ENCODE measurements at places on chromosomes 5 and 9. TPM values are rescaled to one million over a fixed set of nuclear protein-coding genes. Genes with fewer than 3 reads are reported as not detected.
A peak's percentile ranks its signal among the peaks of the same experiment; 100 is the strongest.

DNA sequence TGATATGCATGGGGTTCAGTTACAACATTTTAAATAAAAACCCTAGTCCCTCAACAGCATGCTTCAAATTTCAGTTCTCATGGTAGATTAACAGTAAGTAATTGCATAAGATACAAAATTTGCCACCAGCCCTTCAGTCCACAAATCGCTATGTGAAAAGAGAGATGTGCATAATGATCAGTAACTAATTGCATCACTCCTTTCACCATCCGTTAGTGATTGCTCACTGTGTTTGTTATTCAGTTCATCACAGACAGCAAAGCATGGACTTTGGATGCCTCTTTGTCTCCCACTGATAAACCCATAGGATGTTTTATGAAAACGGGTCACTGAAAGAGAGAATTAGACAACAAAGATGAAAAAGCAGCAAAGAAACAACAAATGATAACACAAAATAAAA lies 103.2 kb downstream of the MCTP1 start:
- no peak for DNase-seq

DNA sequence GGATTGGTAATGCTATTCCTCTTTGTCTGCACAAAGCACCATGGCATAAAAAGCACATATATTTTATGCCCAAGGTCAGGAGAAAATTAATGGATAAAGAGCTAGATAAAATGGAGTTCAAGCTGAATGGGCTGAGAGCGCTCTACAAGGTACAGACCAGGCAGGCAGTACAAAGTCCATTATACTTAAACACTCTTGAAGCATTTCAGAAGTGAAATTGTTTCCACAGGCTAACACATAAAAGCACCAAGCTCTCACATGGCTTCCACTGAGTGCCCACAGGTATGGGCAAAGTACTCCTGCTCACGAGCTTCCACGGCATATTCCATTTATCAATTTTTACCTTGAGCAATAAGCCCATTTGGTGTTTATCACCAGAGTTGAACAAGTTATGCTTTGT lies 771.2 kb upstream of the DMAC1 start:
- no peak for DNase-seq

- peak; percentile 19 for DNase-seq
These were observed 14.6 kb upstream of the TNIP1 start for GRCh38 chr5:151095341-151096000.

DNA sequence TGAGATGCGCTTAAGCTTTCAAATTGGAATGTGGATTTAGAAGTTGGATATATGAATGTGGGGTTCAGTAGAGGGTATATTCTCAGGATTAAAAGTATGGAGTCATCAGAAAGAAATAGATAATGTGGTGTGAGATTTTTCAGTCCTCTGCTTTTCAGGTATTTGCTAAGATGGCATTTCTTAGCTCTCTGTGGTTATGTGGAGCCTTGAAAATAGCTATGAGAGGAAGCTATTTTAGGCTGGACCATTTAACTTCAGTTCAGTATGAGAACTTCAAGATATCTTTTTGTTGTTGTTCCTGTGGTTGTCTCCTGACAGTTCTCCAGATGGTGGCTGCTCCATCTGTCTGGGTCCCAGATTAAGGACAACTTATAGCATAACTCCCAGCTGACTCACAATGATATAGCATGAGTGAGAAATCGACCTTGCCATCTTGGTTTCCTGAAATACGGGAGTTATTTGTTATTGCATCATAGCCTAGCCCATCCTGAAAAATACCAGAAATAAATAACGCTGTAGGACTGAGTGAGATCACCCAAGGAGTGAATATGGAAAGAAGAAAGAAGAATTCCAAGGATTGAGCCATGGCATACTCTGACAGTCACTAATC lies 461.5 kb downstream of the ANXA1 start:
- DNase-seq, result no peak

DNA sequence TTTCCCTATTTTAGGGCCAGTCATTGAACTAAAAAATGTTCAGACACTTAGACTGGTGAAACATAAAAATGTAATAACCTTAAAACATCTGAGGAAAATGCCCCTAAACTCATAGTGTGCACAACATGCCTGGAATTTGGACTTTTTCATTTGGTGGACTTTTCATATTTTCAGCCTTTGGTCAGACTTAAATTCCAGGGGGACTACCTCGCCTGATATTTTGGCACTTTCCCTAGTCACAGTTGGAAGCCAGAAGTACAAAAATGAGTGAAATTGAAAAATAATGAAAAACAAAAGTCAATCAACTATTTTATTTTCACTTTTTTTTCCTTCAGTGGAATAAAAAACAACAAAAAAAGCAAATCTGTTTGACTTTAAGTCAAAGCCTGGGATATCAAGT lies 256.2 kb downstream of the ACTL7B start:
- peak; percentile 17 for DNase-seq

DNA sequence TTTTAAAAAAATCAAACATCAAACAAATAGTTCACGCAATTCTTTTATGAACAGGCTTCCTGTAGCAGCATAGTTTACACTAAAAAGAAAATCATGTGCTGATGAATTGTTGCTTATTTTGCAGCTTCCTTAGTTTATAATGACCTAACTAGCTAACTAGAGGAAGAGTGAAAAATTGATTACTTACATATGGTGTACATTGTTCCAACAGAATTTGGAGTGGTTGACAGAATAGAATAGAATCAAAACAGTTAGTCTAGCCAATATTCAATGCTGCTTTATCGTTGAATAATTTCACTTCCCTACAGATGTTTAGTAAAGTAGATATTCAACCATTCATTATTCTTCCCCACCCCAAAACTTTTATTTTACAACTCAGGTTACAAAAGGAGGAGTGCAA lies 4.2 kb downstream of the NMUR2 start:
- DNase-seq, result no peak

- DNase-seq, result peak; percentile 51
These were observed 147.2 kb upstream of the LHFPL2 start for GRCh38 chr5:78795757-78796156.

DNA sequence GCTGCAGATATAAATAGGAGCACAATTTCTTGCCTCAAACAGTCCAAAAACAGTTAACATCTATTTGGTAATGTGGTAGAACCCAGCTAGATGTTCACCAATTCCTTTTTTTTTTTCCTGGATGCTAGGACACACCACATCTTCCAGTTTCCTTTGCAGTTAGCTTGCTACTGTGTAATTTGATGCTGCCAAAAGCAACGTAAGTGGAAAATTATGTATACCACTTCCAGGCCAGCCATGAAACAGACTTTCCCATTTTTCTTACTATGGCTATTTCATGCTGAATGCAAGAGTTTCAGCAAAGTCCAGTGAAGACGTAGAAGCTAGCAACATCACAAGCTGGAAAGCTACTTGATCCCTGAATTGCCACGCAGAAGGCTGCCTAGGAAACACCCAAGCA lies 667.2 kb downstream of the TLE1 start:
- no peak for DNase-seq

The TSSK1B gene
- not detected for total RNA-seq

DNA sequence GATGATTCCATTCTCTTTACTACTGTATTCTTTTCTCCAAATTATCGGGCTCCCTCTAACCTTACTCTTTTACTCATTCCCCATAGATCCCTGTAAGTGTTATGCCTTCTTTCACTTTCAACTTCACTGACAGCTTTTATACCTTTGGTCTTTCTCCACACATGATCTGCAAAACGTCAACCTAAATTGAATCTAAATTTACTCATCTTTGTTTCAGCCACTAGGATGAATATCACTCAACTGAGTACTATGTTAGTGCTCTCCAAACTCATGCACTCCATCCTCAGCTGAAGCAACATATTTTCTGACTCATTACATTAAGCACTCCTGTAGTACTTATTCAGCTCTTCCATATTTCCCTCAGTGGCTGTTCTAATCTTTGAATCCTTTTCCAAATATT lies 133.4 kb downstream of the ADAMTS19 start:
- no peak for DNase-seq

The PDGFRB gene
- total RNA-seq, result 205 TPM

GRCh38 chr5:65125591-65126541 lies 355.9 kb downstream of the ADAMTS6 start:
- DNase-seq, result peak; percentile 74

The SPINK13 gene
- not detected for total RNA-seq

- DNase-seq, result no peak
These were observed 19.0 kb upstream of the OR13F1 start for GRCh38 chr9:104485014-104485413.

- DNase-seq, result no peak
These were observed 60.8 kb downstream of the TTC39B start for GRCh38 chr9:15246243-15246642.

The MYMK gene
- not detected for total RNA-seq

The ABO gene
- not detected for total RNA-seq

DNA sequence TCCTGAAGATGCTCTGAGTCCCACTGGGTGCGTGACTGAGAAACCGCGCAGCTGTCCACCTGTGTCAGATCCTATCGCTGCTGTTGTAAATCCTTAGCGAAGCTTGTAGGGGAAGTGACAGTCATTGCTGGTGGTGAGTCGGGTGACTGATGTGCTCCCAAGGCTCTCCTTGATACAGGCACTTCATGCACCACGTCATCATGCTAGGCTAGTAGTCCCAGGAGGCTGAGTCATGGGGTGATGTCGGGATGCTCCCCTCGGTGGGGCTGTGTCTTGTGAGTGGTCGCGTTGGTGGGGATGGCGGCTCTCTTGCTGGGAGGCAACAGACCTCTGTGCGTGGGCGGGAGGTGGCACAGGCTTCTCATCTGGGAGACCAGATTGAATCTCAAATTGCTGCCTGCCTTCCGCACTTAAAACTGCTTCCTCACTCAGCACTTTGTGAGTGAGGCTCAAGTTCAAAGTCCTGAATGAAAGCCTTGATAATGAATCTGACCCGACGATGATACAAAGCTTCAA lies 84.7 kb downstream of the CSNK1A1 start:
- DNase-seq, result peak; percentile 95

- peak; percentile 24 for DNase-seq
These were observed 142.6 kb downstream of the SAXO1 start for GRCh38 chr9:18890372-18890771.

GRCh38 chr9:16119261-16120230 lies 566.7 kb downstream of the CCDC171 start:
- DNase-seq, result no peak

The SH3RF2 gene
- not detected for total RNA-seq

The PFN3 gene
- not detected for total RNA-seq

The EPB41L4B gene
- 1.0 TPM for total RNA-seq

- no peak for DNase-seq
These were observed 391.8 kb upstream of the CD180 start for GRCh38 chr5:67588389-67588788.

The ZNF883 gene
- 6.6 TPM for total RNA-seq

DNA sequence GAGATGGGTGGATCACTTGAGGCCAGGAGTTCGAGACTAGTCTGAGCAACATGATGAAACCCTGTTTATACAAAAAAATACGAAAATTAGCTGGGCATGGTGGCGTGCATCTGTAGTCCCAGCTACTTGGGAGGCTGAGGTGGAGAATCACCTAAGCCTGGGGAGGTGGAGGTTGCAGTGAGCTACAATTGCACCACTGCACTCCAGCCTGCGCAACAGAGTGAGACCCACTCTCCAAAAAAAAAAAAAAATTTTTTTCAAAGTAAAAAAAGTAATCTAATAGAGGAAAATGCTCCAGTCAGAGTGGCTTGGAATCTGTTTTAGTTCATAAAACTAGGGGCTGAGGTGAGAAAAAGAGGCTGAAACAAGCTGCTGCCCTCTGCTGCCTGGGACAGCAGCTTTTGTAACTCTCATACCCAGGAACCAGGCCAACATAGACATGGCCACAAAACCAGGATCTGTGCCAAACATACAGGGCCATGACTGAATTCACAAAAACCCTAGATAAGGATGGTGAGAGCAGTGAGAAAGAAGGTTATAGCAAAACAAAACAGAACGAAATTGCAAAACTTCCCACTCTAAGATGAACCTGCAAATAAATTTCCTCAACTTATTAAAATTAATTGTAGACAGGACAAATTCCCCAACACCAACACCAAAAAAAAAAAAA lies 13.1 kb upstream of the DCAF12 start:
- DNase-seq, result peak; percentile 96

DNA sequence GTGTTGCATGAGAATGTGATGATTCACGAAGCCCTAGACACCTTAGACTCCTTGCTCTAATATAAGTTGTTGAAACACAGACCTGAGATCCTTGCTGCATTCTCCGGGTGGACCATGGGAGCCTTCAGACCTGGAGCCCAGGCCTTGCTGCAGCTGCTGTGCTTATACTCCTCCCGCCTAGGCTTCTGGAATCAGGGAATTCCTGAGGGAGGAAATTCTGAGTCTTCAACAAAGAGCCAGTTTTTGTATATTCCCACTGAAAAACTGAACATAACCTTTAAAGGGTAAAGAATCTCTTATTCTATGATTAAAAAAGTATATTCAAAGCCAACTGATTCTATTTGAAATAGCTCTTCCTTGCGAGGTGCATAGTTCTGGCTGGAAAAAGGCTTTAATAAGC lies 245.1 kb upstream of the ELAVL2 start:
- no peak for DNase-seq

- no peak for DNase-seq
These were observed 55.5 kb upstream of the SPATA31C2 start for GRCh38 chr9:88193766-88194165.

DNA sequence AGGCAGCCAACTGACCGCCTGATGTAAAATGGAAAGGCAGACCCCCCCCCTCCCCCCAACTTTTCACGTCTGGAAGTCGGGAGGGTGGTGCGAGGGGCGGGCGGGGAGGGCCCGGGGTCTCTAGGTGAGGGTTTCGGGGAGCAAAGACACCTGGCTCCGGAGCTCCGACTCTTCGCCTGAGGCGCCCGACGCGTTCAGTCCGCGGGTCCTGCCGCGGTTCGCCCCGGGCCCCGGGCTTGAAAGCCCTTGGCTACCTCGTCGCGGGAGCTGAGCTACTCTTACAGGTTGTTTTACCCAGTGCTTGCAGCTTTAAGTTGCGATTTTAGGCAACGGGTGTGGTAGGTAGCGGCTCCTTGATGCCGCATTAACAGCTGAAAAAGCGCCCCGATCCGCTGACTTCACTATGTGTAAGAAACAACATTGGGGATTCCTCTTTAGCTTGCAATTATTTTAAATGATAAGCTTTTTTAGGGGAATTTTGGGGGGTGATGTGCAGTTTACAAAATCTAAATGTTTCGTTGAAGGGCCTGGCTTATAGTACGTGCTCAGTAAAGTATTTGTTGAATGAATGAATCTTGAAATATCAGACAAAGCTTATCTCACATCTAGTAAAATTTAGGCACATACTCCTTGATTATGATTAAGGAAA lies 722 bp downstream of the CDC42SE2 start:
- DNase-seq, result peak; percentile 59

- no peak for DNase-seq
These were observed 47.6 kb downstream of the PDCD1LG2 start for GRCh38 chr9:5557606-5558587.

- DNase-seq, result no peak
These were observed 100.3 kb upstream of the SPIN1 start for GRCh38 chr9:88287972-88288371.

GRCh38 chr5:179287631-179288030 lies 57.6 kb downstream of the ADAMTS2 start:
- no peak for DNase-seq

GRCh38 chr9:127788337-127789011 lies 2.6 kb downstream of the CDK9 start:
- DNase-seq, result no peak

The CARD9 gene
- total RNA-seq, result not detected
